Right cardiac atrium (tissue), 5 donors: ENCODE measurements at places on chromosomes 5 and 9.

- DNase-seq = no peak
Observed at GRCh38 chr5:103442750-103443149, 119.8 kb downstream of the NUDT12 start.

- no peak for DNase-seq
Observed at GRCh38 chr9:124652203-124652602, 118.9 kb downstream of the NR6A1 start.

DNA sequence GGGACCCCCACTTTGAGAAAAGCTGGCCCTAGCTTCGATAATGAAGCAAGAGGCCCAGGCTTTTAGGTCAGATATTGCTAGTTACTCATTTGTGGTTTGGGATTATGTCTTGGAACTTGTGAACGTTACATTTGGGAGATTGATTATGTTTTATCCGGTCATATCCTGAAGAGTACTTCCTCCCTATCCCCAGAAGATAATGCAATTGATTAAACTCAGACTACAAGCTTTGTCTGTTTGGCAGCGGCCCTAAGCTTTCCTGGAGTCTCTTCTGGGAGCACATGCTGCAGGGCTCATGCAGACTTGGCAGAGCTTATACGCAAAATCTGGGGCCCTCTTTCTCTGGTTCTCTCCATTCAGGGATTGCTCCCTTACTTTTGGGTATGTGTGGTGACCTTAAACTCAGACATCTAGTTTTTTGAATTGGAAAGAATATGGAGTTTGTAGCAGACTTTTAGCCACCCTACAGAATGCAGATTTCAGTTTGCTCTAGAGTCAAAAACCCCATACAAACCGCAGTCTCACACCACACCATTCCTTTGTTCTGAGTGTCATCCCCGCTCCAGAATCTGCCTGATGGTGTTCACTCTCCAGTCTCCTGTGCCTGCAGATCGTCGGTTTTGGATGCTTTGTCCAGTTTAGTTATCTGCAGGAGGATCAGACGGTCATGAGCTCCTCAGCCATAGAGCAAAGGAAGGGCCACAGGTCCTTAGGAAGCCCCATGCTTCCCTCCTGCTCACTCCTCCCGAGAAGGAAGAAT, 449.5 kb upstream of the TRPC7 start:
- no peak for DNase-seq

DNA sequence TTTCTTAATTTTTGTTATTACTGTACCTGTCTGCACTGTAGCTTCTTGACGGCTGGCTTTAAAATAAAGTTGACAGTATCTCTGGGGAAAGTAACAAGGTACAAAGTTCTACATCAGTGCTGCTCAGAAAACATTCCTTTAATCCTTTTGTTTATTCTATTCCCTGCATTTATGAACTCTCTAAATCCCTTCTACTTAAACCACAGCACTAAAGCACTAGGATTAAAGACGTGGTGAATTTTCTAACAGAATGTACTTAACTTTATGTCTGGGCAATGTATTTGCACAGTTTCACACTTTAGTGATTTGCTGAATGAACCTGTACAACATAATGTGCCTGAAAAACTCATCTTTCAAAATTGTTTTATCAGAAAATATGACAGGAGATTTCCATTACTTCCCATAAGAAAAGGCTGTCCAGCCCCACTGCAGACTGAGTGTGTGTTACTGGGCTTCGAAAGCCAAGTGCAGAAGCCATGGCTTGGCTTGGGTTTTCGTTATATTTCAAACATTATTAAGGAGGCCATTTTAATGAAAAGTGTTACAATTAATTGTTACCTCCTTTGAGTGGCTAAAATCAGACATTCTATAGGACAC, 43.8 kb downstream of the LHFPL2 start:
- DNase-seq = no peak

- no peak for DNase-seq
Observed at GRCh38 chr9:69283003-69283402, 42.0 kb upstream of the ENTREP1 start.

- peak; percentile 78 for DNase-seq
Observed at GRCh38 chr9:652914-653313, 188.6 kb upstream of the DMRT1 start.

GRCh38 chr9:3875361-3876132, 349.7 kb upstream of the RFX3 start:
- DNase-seq = no peak

DNA sequence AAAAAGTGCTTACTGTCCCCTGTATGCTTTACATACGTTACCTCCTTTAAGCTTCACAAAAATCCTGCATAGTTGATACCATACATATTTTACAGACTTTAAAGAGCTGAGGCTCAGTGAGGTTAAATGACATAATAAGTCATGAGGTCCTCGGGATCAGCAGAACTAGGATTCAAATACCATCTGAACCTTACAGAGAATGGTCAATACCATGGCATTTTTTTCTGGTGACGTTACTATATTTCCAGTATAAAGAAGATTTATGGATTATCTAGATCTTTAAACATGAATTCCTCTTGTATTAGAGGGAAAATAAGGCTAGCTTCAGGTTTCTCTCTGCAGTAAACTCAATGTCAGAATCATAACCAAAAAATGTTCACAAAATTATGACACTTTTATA, 153.7 kb upstream of the GPR151 start:
- no peak for DNase-seq

DNA sequence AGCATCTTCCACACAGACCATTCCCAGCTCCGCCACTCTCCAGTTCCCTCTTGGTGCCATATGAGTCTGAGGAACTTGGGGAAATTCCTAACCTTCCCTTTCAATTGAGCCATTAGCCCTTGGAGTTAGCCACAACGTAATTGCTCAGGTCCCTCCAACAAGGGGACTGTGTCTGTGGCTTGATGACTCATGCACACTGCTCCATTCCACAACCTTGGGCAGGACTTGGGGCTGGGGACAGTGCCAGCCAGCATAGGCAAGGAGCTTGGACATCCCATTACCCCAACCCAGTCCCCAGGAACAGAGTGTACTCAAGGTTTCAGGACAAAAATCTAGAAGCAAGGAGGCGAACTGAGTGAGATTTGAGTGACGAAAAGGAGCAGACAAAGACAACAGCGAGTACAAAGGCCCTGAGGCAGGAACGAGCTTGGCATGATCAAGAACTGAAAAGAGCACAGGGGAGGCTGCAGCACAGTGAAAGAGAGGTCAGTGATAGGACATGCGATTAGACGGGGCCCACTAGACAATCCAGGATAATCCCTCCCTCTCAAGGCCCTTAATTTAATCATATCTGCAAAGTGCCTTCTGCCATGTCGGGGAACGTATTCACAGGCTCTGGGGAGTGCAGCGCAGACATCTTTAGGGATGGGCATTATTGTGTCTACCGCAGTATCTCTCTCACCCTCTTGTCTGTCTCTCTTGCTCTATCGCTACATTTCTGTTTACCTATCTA, 16.0 kb upstream of the JADE2 start:
- DNase-seq = peak; percentile 10

- DNase-seq = no peak
Observed at GRCh38 chr5:178630475-178630930, 3.7 kb upstream of the CLK4 start.

DNA sequence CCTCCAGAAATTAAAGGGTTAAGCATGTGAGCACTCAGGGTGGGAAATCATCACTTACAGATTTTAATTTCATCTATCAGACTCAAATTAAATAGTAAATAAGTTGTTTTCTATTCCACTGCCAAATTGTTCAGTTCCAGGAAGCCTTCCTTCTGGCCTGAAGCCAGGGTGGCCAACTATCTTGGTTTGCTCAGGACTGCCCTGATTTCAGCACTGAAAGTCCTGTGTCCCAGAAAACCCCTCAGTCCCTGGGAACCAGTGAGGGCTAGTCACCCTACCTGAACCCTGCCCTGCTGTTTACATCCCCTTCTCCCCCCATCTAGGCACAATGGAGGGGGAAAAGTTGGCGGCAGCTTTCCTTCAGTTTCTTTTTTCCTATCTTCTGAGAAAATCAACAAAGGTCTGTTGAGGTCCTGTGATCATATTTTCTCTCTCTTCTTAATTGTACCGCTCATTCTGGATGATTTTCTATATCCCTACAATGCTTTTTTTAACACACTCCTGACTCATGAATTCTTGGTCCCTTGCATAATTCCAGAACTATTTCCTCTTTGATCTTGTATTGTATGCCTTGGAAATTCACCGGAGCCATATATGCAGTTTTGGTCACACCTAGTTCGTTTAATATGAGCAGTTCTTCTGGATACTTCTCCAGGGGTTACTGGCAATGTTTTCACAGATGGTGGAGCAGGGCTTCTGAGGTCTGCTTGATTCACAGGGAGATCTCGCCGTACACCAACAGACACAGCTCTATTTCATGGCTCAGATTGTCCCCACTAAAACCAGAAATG, 103.8 kb downstream of the MAP1B start:
- peak; percentile 72 for DNase-seq

- no peak for DNase-seq
Observed at GRCh38 chr9:127087836-127088235, 34.6 kb downstream of the ANGPTL2 start.

- no peak for DNase-seq
Observed at GRCh38 chr5:285991-286557, 14.6 kb downstream of the PDCD6 start.

- no peak for DNase-seq
Observed at GRCh38 chr5:126972062-126972895, 58.1 kb downstream of the MARCHF3 start.

- no peak for DNase-seq
Observed at GRCh38 chr5:173742432-173742816, 126.0 kb upstream of the BOD1 start.

- peak; percentile 95 for DNase-seq
Observed at GRCh38 chr9:87725900-87726709, at the start of gene CTSL. CTSL (plus strand) TSS chr9:87726119; CDS start chr9:87727604, 1,485 bp downstream.

GRCh38 chr9:80090317-80090716, 518.6 kb downstream of the TLE4 start:
- DNase-seq = no peak

GRCh38 chr5:78407458-78407857, 47.0 kb downstream of the SCAMP1 start:
- DNase-seq = no peak

DNA sequence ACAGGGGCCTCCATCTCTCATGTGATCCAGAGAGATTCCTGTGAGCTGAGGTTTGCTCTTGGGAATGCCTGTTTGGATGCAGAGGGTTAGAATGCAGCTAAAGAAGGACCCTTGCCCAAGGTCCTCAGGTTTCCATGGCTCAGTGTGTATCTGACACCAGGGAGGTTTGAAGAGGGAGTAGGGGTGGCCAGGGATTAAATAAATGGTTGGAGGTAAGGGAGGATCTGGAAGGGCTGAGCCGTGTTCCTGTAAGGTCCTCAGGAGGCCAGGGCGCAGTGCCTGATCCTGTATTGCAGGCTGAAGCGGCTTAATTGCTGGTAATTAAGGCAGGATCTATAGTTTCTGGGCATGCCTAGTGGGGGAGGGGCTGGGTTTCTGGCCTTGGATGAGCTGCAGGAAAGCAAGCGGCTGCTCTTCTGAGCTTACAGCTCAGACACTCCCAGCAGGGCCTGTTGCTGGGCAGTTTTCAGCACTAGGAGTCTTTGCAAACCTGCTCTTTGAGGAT, 41.5 kb upstream of the MAP1B start:
- DNase-seq = no peak

DNA sequence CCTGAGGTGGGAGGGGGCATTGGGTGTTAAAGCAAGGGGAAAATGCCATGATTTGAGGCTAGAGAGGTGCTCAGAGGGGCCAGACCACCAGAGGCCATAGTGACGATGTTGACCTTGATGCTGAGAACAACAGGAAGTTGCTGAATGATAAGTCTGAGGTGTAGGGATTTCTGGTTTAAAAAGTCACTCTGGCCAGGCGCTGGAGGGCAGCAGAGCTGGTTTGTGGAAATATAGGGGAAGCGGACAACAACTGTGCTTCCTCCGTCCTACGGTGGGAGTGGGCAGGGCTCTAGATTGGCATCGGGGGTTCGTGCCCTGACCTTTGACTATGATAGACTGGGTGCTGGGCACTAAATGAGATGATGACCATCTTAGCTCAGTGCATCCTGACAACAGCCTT, 44.7 kb downstream of the STOM start:
- no peak for DNase-seq

DNA sequence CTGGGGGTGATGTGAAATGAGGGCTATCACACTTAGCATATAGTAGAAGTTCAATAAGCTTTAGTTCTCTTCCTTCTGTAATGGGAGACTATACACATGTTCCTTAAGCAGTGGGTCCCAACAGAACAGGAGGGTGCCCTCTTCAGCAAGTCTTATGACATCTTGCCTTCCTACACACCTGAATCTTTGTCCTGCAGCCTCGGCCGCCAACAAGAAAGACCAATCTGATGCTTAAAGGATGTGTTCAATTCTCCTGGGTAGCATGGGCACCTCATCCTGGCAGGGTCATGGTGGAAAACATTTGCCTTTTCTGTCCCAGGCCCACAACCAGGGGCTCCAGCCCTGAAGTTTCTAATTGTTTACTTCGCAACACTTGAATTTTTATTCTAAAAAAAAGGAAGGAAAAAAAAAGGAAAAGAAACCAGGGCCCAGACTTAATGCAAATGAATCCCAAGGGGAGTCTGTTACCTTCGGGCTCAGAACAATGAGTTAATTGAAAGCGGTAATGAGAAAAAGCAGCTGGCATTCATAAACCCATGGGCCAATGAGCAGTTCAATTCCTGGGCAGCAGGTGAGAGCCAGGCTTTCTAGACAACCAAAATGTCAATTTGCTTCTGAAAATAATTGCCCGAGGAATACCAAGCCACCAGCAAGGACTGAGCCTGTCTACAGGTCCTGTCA, 26.2 kb upstream of the SMAD5 start:
- no peak for DNase-seq

GRCh38 chr9:6109986-6110385, 94.6 kb upstream of the RANBP6 start:
- no peak for DNase-seq

GRCh38 chr9:81906671-81907070, 21.6 kb upstream of the SPATA31D4 start:
- no peak for DNase-seq

DNA sequence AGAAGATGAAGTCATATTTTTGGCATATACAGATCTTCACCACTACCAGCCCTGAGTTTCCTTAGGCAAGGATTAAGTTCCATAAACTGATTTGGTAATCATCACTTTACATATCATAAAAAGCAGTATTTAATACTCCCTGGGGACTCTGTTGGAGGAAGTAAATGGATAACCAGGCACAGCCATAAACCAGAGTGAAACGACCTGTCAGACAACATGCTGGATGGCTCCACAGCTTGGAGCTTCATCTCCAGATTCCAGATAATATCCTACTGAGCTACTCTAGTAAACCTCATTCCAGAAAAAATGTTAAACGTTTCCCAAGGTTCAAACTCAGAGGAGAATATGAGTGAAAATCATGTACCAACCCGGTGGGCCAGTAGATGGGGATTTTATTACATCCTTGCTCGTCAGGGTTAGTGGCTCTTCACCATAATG, 109.2 kb downstream of the BASP1 start:
- DNase-seq = no peak

GRCh38 chr9:27404661-27405060, 107.7 kb upstream of the EQTN start:
- no peak for DNase-seq

GRCh38 chr5:8729437-8729836, 816.4 kb downstream of the SEMA5A start:
- DNase-seq = no peak

DNA sequence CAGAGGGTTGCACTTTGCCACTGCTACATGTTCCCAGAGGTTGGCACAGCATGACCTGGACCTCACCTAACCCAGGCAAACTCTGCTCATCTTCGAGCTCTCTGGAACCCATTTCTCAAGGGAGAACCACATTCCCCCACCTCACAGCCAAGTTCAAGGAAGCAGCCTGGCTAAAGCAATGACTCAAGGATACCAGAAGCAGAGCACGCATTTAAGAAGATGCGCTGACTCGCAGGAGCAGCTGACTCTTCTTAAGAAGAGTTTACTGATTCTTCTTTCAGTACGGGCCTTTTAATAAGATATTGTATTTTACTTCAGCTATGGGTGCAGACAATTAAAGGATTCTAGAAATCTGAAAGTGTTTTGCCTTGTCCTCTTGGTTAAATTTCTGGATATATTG, 4.1 kb upstream of the SEMA5A start:
- no peak for DNase-seq
